ENCODE measurements at places on chromosomes 13 and 19.
A peak's percentile ranks its signal among the peaks of the same experiment; 100 is the strongest.

- DNase-seq = no peak
These were observed 92.8 kb downstream of the SHISA2 start for GRCh38 chr13:25958986-25959385.

GRCh38 chr19:55453511-55454260, 7.8 kb downstream of the ISOC2 start:
- DNase-seq = no peak

- DNase-seq = no peak
These were observed 231.9 kb downstream of the COG6 start for GRCh38 chr13:39887387-39887786.

DNA sequence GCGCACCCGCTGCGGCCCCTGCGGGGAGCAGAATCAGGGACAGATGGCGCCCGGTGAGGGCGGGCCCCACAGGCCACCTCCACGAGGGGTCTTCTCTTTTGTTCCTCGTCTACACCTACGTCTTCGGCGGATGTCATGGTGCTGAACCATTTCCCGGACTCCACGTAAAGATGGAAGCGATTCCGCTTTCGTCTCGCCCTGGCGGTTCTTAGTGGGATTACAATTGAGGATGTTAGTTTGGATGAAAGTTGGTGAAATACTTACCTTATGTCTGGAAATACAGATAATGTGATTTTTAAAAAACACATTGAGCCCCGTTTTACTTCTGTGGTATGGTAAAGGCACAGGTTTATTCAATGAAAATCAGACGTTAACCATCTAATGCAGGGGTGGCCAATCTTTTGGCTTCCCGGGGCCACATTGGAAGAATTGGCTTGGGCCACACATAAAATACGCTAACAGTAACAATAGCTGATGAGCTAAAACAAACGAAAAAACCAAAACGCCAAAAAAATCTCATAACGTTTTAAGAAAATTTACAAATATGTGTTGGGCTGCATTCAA, 1.4 kb upstream of the ZMYM5 start:
- DNase-seq = peak; percentile 78

DNA sequence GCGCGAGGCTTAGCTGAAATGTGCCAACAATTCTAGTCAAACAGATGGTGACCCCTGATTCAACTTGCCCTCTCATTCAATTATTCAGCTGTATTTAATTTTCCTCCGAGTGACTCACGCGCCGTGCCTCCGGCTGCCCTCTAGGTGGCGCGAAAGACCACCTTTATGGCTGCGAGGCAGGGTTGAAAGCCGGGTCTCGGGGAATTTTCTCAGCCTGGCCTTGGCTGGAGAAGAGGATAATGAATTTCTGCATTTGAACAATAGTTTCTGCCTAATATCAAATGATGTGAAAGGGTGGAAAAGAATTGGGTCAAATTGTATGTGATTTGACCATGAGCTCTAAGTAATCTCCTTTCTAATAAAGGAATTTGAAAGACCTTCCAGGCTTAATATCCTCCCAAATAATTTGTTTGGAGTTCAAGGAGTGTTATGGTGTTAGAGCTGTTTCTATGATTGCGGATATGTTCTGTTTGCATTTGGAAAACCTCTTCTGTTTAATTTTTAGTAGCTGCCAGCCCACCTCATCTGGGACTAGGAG, 310.9 kb downstream of the ZNF536 start:
- DNase-seq = peak; percentile 58

DNA sequence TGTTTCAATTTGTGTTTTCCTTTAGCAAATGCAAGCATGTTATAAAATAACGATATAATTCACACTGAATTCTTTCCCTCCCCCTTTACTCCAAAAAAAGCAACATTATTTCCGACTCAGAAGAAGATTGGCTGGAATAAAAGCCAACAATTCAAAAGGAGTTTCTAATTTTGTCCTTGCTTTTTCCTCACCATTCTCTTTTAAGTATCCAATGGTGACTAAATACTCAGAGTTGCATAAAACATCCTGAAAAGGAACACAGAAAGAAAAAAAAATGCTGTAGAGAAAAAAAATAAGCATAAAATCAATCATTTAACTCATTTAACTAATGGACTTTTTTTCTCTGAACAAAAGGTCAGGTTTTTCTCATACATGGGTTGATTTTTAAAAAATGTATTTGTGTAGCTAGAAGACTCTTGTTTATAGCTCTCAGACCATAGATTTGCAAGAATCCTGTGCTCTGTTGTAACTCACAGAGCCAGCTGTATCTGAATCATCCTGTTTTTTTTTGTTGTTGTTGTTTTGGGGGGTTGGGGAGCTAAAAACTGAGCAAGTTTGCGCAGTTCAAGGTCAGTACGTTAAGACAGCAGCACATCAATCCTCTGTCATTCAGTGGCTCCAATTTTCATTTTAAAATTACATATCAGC, 108.1 kb downstream of the PCDH17 start:
- no peak for DNase-seq

- DNase-seq = no peak
These were observed 120.7 kb upstream of the OBI1 start for GRCh38 chr13:78779608-78780007.

DNA sequence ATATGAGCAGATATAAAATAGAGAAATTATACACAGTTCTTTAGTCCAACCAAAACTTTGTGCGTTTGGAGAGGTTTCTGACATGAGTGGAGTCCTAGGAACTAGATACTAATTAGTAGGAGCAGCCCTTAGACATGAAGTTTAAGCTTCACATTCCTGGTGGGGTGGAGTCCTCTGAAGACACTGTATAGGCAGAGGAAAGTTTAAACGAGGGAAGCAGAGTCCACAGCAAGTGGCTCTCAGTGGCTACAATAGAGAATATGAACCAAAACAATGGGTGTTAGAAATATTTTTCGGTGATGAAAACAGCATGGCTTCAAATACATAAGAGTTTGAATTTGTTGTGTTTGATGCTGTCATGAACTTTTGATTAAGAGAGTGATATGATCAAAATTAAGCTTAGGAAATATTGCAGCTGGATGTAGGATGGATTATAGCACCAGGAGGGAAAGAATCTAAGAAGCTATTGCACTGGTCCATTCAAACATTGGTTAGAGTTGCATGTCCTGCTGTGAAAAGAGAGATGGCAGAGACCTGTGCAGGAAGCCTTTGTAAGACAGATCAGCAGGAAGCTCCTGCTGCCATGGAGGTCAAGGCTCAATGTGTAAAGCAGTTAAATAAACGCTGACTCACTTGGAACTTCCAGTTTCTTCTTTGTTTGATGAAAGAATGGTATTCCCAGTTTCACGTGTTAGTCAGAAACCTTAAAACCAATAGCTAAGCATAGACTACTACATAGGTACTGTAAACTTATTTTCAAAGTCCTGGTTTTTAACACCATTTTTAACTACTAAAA, 175.2 kb downstream of the TDRD3 start:
- no peak for DNase-seq

DNA sequence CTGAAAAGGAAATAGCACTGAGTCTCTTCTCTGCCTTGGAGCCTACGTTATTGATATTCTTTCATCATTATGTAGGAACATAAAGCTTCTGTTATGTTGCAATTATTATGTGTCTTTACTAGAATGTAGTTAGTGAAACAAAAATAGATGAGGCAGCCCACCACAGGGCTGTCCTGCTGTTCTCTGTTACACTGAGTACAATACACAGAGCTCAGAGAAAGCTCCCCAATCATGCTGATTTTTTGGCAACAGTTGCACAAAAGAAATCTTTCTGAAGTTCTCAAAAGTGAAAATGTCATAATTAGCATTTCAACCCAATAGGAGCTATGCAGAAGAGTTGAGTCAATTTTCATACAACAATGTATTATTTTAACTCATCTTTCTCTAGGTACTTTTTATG, 119.5 kb downstream of the EFNB2 start:
- DNase-seq = no peak

- DNase-seq = no peak
These were observed 16.1 kb upstream of the SLC15A1 start for GRCh38 chr13:98768522-98768921.

DNA sequence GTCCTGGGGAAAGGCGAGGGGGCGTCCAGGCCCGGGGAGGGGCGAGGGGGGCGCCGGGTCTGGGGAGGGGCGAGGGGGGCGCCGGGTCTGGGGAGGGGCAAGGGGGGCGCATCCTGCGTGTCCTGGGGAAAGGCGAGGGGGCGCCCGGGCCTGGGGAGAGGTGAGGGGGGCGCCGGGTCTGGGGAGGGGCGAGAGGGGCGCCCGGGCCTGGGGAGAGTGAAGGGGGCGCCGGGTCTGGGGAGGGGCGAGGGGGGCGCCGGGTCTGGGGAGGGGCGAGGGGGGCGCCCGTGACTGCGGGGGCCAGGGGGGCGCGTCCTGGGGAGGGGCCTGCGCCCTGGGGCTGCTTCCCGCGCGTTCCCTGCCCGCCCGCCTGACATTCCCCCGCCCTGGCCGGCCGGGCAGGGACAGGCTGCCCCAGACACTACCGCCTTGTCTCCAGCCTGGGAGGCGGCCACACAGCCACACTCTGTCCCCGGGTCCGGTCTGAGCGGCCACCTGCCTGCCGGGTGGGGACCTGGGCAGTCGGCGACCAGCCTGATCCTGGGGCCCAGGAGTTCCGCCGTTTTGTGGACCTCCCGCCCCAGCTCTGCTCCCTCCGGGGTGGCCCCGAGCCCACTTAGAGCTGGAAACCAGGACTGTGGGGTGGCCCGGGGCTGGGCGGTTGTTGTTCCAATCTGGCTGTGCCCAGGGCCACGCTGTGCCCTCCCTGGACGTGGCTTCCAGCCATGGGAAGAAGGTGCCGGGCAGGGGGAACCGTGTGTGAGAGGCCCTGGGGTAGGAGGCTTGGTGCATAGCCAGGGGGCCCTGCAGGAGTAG, 11.8 kb downstream of the PALM start:
- no peak for DNase-seq

Measured in CD4-positive, alpha-beta T cell treated with Interleukin-17A for 4 hours (primary cell).